ENCODE measurements at places on chromosomes 6 and 20.

DNA sequence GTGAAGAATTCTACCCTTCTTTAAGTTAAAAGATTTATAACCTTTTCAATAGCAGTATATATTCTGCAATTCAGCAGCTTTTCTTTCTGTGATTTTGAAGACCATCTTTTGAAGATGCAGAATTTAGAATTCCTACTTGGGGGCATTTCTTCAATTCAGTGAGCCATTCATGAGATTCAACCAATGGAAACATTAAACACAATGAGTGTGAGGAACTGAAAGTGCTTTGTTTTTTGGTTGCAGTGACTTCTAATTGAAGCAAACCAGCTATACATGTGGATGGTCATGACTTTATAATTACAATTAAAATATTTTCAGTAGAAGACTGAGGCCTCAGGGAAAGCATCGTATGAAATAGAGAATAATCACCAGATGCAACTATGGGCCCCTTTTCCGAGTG, 108.3 kb downstream of the CARMIL1 start:
- no peak for DNase-seq

- no peak for DNase-seq
Observed at GRCh38 chr6:119463081-119463626, 113.6 kb upstream of the MAN1A1 start.

- no peak for DNase-seq
Observed at GRCh38 chr20:235891-236290, 8.8 kb downstream of the DEFB129 start.

DNA sequence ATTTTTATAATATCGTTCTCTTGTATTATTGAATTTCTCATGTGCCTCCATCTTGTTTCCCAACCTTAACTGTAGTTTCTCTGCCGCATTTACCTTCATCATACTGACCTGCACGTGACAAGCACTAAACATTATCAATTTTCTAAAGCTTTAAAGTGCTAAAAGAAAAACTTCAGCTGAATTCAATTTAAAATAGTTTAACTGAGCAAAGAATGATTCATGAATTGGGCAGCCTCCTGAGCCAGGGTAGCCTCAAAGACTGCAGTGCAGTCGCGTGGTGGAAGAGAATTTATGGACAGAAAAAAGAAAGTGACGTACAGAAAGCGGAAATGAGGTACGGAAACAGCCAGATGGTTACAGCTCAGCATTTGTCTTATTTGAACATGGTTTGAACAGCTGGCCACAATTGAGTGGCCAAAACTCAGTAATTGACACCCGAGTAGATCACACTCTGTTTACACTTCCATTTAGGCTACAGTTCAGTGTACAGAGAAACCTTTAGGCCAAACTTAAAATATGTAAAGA, 4.2 kb upstream of the ZDHHC14 start:
- no peak for DNase-seq

DNA sequence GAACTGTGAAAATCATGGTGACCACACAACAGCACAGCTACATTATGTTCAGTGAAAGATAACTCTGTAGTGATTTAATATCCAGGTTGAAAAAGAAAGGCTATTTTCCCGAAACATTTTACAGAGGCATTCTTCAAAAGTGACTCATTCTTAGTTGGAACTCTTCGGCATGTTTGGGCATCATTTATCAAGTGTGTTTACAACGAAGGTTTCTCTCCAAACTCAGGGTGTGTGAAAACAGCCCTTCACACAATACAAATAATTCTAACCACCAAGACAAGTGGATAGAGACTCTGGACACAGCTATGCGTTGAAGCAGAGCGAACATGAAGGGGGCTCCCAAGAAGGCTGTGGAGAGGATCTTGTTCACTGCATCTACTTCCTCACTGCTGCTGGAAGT, 57.6 kb downstream of the CBLN4 start:
- no peak for DNase-seq

GRCh38 chr6:157741321-157741947, 81.6 kb upstream of the SNX9 start:
- no peak for DNase-seq

DNA sequence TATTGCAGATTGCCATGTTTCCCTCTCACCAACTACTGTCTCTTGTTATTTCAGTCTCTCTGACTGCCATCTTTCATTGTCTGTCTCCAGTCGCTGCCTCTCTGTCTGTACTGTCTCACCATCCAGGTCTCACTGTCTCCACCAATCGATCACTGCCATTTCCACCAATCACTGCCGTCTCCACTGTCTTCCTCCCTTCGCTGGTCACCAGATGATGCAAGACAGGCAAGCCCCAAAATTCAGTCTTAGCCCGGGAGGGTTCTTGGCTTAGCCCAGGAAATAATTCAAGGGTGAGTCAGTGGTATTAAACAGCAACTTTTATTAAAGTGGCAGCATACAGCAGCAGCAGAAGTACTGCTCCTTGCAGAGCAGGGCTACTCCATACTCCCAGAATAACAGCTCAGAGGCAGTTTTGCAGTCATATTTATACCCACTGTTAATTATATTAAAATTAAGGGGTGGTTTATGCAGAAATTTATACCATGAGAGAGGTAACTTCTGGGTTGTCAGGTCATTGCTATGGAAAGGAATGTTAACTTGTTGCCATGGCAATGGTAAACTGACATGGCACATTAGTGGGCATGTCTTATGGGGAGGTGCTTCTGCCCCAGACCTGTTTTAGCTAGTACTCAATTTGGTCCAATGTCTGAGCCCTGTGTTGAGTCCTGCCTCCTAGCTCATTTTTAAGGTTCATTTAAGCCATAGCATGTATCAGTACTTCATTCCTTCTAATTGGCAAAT, 23.0 kb upstream of the ECHDC1 start:
- DNase-seq, result no peak

DNA sequence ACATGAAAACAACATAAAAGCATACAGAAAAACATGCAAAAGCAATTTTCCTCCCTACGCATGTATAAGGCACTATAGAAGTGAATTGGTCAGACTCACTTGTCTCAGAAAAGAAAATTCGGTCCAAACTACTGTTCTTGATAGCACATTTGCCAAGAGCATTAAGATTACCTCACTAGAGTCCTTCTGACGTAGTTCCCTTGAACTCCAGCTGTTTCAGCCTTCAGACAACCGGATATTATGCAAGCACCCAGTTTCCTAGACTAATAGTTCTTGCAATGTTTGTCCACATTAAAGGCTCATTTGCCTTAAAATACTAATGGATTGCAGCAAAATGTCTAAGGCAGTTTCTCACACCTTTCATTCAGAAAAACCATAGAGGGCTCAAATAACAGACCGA, 2.5 kb upstream of the CASS4 start:
- peak; percentile 57 for DNase-seq

DNA sequence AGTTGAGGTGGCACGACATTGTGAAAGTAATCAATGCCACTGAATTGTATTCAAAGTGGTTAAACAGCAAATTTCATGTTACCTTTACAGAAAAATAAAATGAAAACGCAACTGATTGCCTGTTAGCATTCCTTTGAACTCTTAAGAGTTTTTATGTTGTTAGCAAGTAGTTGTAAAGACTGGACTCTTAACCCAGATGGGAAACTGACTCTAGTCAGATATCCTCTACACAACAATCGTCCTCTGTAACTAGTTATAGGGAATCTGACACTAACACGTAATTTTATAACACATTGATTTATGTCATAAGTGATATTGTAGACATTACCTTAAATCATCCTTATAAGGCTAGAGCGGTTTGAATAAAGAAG, 3.0 kb upstream of the FBXO9 start:
- no peak for DNase-seq

DNA sequence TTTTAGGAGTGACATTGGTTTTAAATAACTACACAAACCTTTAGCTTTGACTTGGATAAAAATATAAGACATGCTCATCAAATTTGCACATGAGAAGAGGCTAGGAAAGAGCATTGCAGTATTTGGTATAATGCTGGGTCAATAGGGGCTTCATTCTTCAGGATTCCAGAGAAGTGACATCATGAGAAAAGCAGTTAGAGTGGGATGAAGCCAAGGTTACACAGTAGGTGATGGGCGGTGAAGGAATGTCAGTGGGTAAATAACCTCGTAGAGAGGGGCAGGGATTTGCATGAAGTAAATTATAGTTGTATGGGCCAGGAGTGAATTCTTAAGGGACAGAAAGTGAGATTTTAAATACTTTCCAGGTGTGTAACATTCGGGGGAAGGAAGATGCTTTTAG, 216.2 kb downstream of the RFPL4B start:
- no peak for DNase-seq

DNA sequence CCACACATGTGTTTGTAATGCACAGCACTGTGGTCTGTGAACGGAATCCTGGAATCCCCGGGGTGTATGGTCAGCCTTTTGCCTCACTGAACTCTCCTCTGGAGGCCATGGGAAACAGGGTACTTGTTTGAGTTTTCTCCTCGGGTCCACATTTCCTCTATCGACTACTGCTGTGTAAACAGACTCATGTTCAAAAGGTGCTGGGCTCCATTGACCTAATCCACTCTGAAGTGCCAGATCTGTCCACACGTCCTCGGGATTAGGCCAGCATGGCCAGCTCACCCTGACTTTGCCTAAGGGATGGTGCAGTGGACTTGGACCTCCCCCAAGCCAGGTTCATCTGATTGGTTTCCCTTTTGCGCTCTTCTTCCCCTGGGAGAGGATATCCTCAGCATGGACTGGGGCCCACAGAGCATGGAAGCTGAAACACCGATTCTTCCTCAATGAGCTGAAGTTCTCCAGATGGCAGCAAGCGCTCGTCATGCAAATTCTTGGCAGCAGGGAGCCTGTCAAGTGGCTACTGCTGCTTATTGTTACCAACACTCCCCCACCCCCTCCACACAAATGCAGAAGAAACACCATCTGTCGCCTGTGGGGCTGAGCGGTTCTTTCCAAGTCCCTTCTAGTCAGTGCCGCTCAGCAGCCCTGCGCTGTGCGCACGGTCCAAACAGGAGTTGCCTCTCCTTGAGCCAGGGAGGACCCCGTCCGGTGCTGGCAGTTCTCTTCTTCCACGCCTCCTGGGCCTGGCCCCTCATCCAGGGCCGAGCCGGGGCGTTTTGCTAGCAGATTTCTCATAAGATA, 292.6 kb upstream of the MARCKS start:
- no peak for DNase-seq

DNA sequence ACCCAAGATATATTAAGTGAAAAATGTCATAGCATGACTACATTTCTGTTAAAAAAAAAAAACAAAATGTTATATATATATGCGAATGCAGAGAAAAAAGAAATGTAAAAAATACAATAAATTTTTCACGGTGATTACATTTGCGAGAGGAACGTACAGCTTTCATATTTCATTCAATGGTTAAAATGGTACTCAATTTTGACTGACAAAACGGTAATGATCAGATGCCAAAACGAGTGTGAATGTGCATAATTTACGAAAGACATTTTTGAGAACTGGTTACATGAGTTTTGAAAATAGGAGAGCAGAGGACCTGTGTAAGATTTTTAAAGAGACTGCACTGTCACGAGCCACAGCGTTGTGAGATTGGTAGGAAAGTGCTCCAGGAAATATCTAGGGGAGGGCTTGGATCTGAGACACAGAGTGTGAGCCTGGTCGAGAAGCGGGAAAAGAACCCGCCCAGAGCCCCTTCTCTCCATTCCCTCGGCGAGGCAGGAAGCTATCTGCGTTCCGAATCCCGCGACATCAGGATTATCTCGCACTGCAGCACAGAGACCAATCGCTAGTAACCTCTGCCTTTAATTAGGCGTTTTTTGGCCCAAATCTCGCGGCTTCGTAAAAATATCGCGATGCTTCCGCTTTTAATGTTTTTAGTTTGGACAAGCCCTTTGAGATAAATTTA, 28.5 kb downstream of the TRIM27 start:
- DNase-seq, result peak; percentile 88

DNA sequence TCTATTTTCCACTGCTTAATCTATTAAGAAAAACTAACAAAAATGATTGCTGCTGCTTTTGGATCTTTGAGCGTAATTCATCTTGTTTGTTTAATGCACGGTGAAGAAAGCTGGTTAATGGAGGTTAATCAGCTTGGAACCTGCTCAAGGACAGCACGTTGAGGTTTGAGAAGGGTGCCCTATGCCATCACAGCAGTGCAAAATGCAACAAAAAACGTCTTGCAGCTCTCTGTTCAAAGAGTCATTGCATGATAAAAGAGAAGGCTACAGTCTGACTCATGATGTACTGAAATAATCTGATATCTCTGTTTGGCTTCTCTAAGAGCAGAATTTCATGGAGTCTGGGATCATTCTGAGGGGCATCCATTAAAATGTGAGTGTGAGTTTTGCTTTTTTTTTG, 80.6 kb upstream of the PREP start:
- no peak for DNase-seq

DNA sequence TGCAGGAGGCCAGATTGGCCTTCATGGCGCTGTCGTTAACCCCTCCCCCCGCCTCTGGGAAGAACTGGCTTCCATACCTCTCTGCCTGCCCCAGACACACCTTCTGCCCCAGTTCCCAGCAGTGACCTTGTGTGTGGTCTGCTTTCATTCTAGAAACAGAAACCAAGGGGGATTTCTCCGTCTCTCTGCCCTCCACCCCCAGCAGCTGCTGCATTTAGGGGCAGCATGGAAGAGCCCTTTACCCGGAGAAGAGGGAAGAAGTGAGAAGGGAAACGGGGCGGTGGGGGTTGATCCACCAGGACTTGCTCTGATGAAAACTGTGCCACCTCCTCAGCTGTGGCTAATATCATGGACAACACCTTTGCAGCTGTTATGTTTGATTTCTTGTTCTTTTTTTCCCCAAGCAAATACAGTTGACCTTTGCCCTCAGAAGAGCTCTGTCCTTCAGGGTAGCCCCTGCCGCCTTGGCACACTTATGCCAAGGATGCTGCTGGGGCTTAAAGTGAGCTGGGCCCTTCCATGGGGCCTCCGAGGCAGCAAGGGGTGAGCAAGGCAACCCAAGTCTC, 6.1 kb downstream of the GLP1R start:
- DNase-seq, result no peak

- no peak for DNase-seq
Observed at GRCh38 chr6:150199241-150199640, 56.4 kb downstream of the PPP1R14C start.

GRCh38 chr6:147127587-147127986, 76.6 kb upstream of the STXBP5 start:
- no peak for DNase-seq

GRCh38 chr20:50607850-50608749, 83.2 kb downstream of the RIPOR3 start:
- DNase-seq, result no peak

- no peak for DNase-seq
Observed at GRCh38 chr6:88349511-88349910, 183.4 kb upstream of the CNR1 start.

- no peak for DNase-seq
Observed at GRCh38 chr6:37560737-37561103, 61.0 kb upstream of the CCDC167 start.

GRCh38 chr20:46355778-46356177, 47.5 kb upstream of the CDH22 start:
- no peak for DNase-seq

DNA sequence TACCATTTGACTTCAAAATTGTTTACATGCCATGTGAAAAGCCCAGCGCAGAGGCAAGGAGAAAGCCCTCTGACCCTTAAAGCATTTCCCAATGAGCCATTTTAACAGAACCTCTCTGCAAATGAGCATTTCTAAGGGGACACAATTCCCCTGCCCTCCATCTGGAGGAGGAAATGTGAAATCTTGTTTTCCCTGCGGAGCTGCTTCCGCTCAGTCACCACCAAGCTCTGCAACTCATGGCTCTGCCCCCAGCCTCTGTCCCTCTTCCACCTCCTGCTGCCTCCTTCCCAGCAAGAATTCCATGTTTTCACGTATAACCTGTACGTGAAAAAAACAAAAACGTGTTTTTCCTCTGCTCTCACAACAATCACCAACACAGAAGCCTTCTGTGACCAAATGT, 12.3 kb downstream of the RIN2 start:
- DNase-seq, result no peak

All from GF-D8 (cell line).